Activated CD4-positive, alpha-beta T cell treated with anti-CD3 and anti-CD28 coated beads for 24 hours (primary cell): ENCODE measurements at places on chromosomes 1 and 21.

DNA sequence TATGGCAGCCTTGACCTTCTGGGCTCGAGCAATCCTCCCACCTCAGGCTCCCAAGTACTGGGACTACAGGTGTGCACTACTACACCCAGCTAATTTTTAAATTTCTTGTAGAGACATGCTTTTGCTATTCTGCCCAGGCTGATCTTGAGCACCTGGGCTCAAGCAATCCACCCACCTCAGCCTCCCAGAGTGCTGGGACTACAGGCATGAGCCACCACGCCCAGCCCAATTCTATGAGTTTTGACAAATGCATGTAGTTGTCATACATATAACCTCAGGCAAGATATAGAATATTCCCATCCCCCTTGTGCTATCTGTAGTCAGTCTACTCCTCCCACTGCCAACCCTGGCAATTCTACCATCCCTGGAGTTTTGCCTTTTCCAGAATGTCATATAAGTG, 38.7 kb upstream of the TTC22 start:
- DNase-seq, result no peak

- no peak for DNase-seq
Observed at GRCh38 chr1:115194506-115194905, 105.2 kb upstream of the TSPAN2 start.

DNA sequence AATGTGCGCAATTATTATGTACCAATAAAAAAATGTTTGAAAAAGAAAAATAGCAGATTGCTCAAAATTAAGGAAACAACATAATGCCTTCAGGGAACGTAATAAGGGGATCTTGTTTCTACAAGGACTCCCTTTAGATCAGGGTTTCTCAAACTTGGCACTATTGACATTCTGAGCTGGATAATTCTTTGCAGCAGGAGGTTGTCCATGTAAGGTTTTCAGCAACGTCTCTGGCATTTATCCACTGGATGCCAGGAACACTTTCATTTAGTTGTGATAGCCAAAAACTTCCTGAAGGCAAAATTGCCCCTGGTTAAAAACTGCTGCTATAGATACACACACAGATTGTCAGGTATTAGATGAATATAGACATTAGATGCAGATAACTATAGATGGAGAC, 666.7 kb upstream of the ADAMTS5 start:
- no peak for DNase-seq

GRCh38 chr1:185551008-185551407, 183.2 kb upstream of the HMCN1 start:
- no peak for DNase-seq

DNA sequence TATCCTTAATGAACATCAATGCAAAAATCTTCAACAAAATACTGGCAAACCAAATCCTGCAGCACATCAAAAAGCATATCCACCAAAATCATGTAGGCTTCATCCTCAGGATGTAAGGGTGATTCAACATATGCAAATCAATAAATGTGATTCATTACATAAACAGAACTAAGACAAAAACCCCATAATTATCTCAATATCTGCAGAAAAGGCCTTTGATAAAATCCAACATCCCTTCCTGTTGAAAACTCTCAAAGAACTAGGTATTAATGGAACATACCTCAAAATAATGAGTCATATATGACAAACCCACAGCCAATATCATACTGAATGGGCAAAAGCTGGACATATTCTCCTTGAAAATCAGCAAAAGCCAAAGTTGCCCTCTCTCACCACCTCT, 54.6 kb upstream of the DEPDC1 start:
- DNase-seq, result no peak

GRCh38 chr1:116540088-116540487, 30.7 kb downstream of the CD58 start:
- no peak for DNase-seq

DNA sequence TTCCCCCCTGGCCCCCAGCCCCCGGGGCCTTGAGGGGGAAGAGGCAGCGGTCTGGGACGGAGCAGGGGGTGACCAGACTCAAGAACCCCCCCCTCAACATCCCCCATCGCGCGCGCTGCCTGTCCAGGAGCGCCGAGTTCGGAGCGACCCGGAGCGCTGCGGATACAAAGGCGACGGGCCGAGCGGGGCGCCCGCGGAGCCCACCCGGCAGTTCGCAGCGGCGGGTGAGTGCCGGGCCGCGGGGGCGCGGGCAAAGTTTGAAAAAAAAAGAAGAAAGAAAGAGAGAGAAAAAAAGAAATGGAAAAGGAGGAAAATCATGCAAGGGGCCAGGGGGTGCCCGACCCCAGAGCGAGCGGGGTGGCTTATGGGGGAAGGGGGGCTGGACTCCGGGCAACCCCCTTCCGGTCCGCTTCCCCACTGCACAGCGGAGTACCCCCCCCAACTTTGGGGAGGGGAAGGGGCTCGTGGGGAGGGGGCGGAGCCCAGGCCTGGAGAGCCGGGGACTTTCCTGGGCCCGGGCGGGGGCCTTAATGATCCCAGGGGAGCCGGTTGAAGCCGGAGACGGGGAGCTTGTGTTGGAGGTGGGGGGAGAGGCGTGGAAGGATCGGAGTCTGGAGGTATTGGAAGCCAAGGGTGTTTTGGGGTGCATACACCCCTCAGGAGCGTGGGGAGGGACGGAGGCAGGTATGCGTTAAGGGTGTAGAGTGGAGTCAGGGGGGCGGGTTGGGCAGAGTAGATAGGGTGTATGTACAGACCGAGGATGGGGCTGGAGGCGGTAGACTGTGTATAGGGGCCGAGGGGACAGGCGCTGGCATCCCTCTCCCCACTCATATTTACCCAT, 502 bp downstream of the VANGL2 start:
- DNase-seq, result no peak

- DNase-seq, result no peak
Observed at GRCh38 chr1:151565502-151566189, 25.5 kb downstream of the TUFT1 start.
